Osteoblast (primary cell): ENCODE measurements at places on chromosomes 3 and 15. TPM values are rescaled to one million over a fixed set of nuclear protein-coding genes. Genes with fewer than 3 reads are reported as not detected.

The DUOXA1 gene
- total RNA-seq = 0.29 and 0.36 TPM in 2 replicates

The C15orf62 gene
- total RNA-seq = under 0.01 and 0.29 TPM in 2 replicates

The FAM162A gene
- total RNA-seq = 6.5 and 8.3 TPM in 2 replicates

The RASL12 gene
- under 0.01 and 0.36 TPM in 2 replicates for total RNA-seq

The UBR1 gene
- 33.0 and 35.5 TPM in 2 replicates for total RNA-seq

The SPCS1 gene
- 60.1 and 67.0 TPM in 2 replicates for total RNA-seq

The LDHAL6B gene
- not detected in 2 replicates for total RNA-seq

The SNX22 gene
- total RNA-seq = under 0.01 and 0.29 TPM in 2 replicates

The TRH gene
- total RNA-seq = under 0.01 TPM in 2 replicates

The PTX3 gene
- total RNA-seq = 537 and 689 TPM in 2 replicates

The ACVR2B gene
- total RNA-seq = 2.9 and 3.6 TPM in 2 replicates

The SLC6A1 gene
- not detected in 2 replicates for total RNA-seq

The GMPS gene
- 41.3 and 43.9 TPM in 2 replicates for total RNA-seq

The BOC gene
- 22.8 and 29.2 TPM in 2 replicates for total RNA-seq

The BFSP2 gene
- total RNA-seq = not detected in 2 replicates

The TMEM43 gene
- total RNA-seq = 138 and 145 TPM in 2 replicates

The ANKDD1A gene
- 3.8 and 6.2 TPM in 2 replicates for total RNA-seq

The TGM5 gene
- not detected in 2 replicates for total RNA-seq

The PLXND1 gene
- 126 and 134 TPM in 2 replicates for total RNA-seq

The ARPP19 gene
- 104 and 114 TPM in 2 replicates for total RNA-seq

The SLC2A2 gene
- total RNA-seq = not detected in 2 replicates

The FBXO40 gene
- not detected in 2 replicates for total RNA-seq

The CCDC13 gene
- 0.72 and 0.88 TPM in 2 replicates for total RNA-seq

The SPESP1 gene
- 2.9 TPM in 2 replicates for total RNA-seq

The CCR9 gene
- not detected in 2 replicates for total RNA-seq

The WNT5A gene
- total RNA-seq = 116 and 145 TPM in 2 replicates

The GOLGA6A gene
- under 0.01 TPM in 1 of 2 replicates, not detected in the other for total RNA-seq

The CHRM5 gene
- total RNA-seq = under 0.01 TPM in 2 replicates

The TIGIT gene
- total RNA-seq = not detected in 2 replicates

The BNC1 gene
- total RNA-seq = 3.3 and 3.5 TPM in 2 replicates

The LINGO1 gene
- total RNA-seq = under 0.01 and 1.1 TPM in 2 replicates

The PAQR5 gene
- 1.1 and 1.5 TPM in 2 replicates for total RNA-seq

The CD86 gene
- total RNA-seq = 0.29 TPM in 1 of 2 replicates, not detected in the other

The NCKIPSD gene
- total RNA-seq = 17.1 and 17.7 TPM in 2 replicates

The SENP7 gene
- total RNA-seq = 11.2 and 11.8 TPM in 2 replicates

The DNAJB11 gene
- 33.9 and 35.8 TPM in 2 replicates for total RNA-seq

The SLC12A8 gene
- 33.0 and 36.2 TPM in 2 replicates for total RNA-seq

The FSTL1 gene
- 1,825 and 2,074 TPM in 2 replicates for total RNA-seq

The FAIM gene
- 9.7 and 13.0 TPM in 2 replicates for total RNA-seq

The FGF7 gene
- 377 and 445 TPM in 2 replicates for total RNA-seq

The TMCO5A gene
- total RNA-seq = not detected in 2 replicates

The LMCD1 gene
- total RNA-seq = 213 and 294 TPM in 2 replicates

The NEO1 gene
- total RNA-seq = 55.4 and 64.2 TPM in 2 replicates

The PLA2G4E gene
- total RNA-seq = not detected in 2 replicates
